ENCODE measurements at places on chromosomes 2 and 18. TPM values are rescaled to one million over a fixed set of nuclear protein-coding genes. Genes with fewer than 3 reads are reported as not detected.

GPR75 gene
- 1.5 TPM for polyA plus RNA-seq

GCG gene
- 15.6 TPM for polyA plus RNA-seq

- DNase-seq: no peak
Measured at GRCh38 chr2:147108548-147108947, 736.3 kb upstream of the ACVR2A start.

DNA sequence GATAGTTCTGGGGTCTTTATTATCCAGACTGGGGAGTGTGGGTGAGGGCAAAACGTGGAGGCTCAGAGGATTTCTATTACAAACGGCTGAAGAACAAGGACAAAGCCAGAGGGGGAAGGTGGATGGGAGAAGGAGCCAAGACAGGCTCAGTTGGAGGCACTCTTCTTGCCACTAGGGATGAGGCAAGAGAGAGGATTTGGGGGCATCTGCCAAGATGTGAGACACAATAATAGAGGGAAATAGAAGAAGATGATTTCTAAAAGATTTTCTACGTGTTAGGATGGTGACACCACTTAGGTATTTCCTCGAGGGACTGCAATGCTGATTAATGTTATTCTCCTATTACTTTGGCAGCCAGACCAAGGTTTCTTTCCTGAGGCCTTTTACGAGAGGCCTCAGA lies 71.8 kb downstream of the APOB start:
- DNase-seq: no peak

GRCh38 chr2:102483086-102483485 lies 10.1 kb downstream of the SLC9A4 start:
- no peak for DNase-seq

GRCh38 chr2:118046634-118047210 lies 32.9 kb upstream of the CCDC93 start:
- DNase-seq: no peak

C1QL2 gene
- not detected for polyA plus RNA-seq

- no peak for DNase-seq
Measured at GRCh38 chr2:53793261-53793660, 6.4 kb downstream of the ERLEC1 start.

DNA sequence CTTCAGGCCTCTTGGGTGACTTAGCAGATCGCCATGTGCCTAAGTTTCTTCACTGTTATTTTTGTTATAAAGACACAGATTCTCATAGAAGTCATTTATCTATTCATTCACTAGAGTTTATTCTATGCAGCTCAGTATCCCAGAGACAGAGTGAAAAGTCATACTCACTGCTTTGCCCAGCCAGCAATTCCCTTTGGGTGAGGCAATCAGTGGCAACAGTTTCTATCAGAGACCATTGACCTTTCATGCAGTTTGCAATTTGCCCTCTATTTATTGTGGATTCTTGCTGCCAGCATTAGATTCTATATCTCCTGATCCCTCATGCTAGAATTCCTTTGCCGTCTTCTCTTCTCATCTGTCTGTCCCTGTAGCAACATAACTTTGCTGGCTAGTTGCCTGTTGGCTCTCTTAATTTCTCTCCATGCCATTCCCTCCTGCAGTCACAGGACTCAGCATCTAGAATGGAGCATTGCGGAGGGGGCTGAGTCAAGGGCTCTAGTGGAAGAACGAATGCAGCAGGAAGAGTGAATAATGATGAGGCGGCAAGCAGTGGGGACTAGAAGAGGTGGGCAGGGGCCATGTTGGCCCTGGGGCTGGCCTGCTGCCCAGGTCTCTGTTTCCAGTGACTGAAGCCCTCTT lies 12.2 kb downstream of the SLC9A4 start:
- DNase-seq: no peak

DNA sequence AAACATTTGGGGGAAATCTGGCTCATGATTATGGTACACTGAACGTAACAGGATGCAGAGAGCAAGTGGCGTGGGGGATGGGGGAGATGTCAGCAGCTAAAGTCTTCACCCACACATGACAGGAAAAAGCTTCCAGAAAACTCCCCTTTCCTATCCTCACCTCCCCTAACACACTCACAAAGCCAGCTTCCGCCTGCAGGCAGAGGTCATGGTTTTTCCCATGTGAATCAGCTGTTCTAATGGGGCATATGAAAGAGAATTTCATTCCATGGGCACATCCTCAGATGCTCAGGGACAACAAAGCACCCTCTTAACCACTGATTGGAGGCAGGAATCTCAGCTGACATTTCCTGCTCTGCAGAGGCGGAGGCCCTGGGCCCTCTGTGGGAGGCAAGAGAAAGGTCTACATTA lies 129.1 kb downstream of the TSN start:
- no peak for DNase-seq

DNA sequence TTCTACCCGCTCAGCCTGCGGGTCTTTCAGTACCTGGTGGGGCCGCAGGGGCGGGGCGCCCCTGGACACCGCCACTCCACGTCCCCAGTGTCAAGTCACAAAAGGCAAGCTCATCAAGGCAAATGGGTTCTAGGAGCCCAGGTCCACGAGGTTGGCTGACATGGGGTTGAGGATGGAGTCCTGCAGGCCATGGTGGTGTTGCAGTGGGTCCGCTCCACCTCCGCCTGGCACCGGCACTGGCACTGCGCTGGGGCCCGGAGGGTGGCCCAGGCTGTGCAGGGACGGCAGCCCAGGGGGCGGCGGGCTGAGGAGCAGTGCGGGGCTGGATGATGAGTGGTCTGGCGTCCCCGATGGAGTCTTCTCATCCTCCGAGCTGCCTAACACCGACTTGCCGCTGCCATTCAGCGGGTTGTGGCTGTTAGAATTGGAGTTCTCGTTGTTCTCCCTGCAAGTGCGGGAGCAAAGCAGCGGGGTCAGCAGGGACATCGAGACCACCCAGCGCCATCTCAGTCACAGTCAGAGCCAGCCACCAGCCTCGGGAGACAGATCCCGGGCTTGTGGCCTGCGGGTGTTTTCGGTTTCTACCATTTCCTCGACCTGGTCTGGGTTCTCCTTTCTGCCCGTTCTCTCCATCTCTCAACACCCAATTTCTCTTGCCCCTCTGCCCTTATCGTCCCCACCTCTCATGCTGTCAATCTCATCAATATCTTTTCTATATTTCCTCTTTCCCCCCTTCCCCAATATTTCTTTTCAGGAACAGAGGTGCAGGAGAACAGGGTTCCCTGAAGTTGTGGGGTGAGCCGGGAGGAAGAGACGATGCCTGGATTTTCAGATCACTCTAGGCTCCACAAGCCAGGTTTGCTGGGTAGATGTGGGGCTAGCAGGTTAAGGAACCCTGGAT lies 3.0 kb downstream of the SIX2 start:
- DNase-seq: no peak

ITGA6 gene
- 84.2 TPM for polyA plus RNA-seq

SNORC gene
- 1.4 TPM for polyA plus RNA-seq

- DNase-seq: no peak
Measured at GRCh38 chr2:182597570-182598295, 118.3 kb upstream of the DNAJC10 start.

GRCh38 chr18:7632152-7633098 lies 65.3 kb downstream of the PTPRM start:
- DNase-seq: no peak

DNA sequence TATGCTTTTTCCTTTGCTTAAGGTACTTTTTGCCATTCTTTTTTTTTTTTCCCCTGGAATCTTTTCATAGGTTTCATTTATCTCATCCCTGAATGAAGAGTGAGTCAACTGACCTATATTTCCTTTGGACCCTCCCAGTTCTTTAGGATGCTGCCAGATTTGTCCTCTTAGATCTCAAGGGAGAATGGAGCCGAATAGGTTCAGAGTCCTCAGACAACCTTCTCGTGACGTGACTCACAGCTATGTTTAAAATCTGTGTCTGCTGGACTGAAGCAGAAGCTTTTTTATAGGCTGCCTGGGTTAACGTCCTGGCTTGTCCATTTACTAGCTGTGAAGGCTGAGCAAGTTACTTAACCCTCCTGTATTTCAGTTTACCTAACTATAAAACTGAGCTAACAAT lies 358.6 kb downstream of the DLGAP1 start:
- no peak for DNase-seq

AQP12B gene
- polyA plus RNA-seq: 1.1 TPM

DNA sequence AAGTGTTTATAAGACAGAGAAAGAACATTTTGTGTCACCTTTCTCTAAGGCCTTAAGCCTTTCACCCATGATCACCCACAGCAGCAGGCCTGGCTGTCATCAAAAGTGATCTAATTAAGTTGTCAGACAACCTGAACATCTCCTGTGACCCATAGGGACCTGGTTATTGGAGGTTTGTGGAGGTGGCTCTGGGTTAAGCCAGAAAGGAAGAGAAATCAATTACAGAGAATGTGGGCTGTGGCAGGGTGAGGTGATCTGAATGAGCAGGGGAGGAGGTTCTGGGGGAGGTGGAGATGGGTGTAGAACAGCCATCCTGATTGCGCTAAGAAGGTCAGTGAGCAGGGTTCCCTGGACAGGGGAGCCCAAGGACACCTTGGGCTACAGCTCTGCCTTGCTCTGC lies 170.8 kb downstream of the FSHR start:
- DNase-seq: no peak

DNA sequence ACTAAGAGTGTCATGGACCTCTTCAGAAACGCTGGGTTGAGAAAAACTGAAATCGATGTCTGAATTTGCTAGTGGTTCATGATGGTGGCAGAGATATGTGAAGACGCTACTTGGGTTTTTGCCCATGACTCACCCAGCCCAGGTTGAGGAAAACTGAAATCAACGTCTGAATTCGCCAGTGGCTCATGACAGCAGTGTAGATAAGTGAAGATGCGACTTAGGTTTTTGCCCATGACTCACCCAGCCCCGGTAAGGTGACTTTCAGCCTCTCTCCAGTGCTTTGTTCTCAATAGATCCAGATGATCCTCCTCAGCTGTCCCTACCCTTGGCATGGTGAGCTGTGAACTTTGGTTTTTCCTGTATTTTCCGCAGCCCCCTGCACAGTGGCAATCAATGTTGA lies 105.3 kb upstream of the SIX3 start:
- DNase-seq: no peak

PUM2 gene
- 57.6 TPM for polyA plus RNA-seq

DNA sequence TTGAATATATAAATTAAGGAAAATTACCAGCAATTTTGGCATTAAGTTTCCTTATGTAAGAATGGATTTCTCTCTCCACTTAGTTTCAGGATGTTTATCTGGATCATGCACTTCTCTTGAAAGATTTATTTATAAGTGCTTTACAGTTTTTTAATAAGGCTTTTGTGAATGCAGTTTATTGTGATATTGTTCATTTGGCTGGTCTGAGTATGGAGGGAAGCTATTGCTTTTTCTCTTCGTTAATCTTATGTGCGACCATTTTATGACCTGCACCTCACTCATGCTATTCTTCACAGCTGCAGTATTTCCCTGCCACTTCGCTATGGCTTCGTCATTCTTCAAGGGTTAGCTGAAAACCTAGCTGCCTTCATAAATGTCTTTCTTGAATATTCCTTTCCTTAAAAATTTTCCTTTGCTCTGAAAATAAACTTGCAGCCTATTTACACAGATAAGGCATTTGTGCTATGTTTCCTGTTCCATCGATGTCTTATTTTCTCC lies 233.4 kb downstream of the SOCS6 start:
- no peak for DNase-seq

DNA sequence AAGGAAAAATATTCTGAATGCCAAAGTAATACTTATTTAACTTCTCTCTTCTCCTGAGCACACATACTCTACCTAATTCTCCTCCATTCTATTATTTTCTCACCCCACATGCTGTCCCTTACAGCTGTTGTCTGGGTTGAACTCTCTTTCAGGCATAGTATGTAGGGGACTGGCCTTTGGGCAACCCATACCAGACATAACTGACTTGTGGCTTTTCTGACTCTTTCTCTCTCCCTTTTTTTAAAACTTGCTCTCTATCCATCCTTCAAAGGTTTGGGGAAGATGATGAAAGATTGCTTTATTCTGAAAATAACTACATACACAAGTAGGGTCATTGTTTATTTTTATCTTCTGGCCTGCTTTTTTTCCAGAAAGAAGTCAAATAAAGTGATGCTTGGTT lies 69.9 kb upstream of the NOSTRIN start:
- no peak for DNase-seq

SGPP2 gene
- polyA plus RNA-seq: 1.2 TPM

GRCh38 chr2:49686897-49687442 lies 532.7 kb upstream of the FSHR start:
- no peak for DNase-seq

GRCh38 chr2:138722316-138722715 lies 57.9 kb downstream of the NXPH2 start:
- DNase-seq: no peak

DNA sequence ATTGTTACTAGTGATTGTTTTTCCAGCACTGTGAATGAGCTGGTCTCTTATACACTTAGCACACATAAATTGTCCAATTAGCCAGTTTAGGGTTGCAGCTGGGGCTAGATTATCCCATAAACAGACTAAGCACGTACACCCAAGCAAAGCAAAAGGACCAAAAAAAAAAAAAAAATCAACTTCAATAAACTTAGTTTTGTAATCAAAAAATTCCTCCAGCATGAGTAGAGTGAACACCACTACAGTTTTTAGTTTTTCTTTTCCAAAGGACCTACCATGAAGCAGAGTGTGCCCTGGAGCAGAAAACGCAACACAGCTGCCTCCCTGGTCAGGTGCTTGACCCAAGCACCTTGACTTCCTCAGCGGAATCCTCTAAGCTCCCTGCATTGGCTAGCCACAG lies 249.4 kb upstream of the SLC14A2 start:
- no peak for DNase-seq

Measured in forelimb muscle (tissue), 1 donor.